ENCODE measurements at places on chromosomes 3 and 15. TPM values are rescaled to one million over a fixed set of nuclear protein-coding genes. Genes with fewer than 3 reads are reported as not detected.

DCBLD2 gene
- 85.5 TPM for total RNA-seq

HRH1 gene
- not detected for total RNA-seq

ATP8B4 gene
- total RNA-seq: 0.98 TPM

TMCO5A gene
- total RNA-seq: not detected

TRIM71 gene
- total RNA-seq: 61.3 TPM
